ENCODE measurements at places on chromosomes 2 and 18. TPM values are rescaled to one million over a fixed set of nuclear protein-coding genes. Genes with fewer than 3 reads are reported as not detected.
A peak's percentile ranks its signal among the peaks of the same experiment; 100 is the strongest.

- DNase-seq, result no peak
Observed at GRCh38 chr2:100976061-100976460, 26.0 kb upstream of the RPL31 start.

DNA sequence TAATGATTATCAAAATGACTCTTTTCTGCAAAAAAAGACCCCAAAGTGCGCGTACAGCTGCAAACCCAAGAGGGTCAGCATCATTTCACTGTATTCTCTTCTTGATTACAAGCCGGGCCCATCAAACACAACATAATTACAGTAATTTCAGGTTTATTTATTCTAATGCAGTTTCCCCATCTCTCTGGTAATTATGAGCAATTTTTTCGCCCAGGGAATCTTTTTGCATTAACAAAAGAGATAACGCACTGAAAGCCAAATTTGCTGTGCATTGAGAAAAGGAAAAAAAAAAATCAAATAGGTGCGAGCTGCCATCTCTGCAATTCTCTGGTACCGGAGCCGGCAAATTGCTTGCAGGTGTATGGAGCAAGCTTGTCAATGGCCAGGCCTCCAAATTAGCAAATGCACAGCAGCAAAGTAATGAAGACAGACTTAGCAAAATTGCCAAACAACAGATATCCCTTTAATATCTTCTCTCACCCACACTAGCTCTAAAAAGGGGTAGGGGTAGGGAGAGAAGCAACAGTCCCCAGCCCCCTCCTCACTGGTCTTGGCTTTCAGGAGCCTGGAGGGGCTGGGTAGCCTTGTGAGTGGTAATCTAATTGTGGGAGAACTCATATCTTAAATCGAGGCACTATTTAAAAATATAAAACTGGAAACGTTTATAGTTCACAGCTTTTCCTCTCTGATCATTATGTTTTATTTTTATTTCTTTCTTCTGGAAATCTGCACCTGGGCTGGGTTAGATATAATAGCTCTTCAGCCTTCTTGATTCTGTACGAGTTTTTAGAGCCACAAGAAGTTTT is 6.7 kb downstream of the DLX1 start:
- peak; percentile 21 for DNase-seq

DNA sequence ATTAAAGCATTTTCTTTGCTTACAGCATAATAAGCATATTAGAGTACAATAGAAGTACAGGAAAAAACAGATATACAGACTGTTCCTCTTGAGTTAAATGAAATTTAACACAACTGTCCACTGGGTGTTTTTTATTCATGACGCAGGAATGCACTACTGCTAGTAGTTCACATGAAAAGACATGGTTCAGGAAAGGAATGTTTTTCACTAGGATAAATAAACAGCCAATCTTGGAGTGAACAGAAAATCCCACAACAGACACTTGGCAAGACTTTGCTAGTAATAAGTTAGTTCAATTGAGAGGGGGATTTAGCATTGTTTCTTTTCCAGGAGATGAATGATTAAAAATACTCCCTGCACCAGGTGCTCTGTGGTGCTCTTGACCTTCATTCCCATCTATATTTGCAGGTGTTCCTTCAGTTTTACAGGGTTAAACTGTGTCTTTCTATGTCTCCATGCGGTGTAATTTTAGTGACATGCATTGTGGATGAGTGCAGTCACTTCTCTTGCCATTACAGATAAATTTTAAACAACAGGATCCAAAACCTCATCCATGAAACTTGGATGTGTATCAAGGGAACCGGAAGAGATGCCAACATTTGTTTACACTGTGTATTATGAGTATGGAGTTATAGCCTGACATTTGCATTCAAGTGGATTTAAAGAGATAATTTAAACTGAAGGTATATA is 796.6 kb downstream of the DSC3 start:
- no peak for DNase-seq

GRCh38 chr2:136801661-136802060 is 36.3 kb downstream of the THSD7B start:
- DNase-seq, result no peak

GRCh38 chr2:238105506-238106338 is 5.6 kb downstream of the ESPNL start:
- DNase-seq, result peak; percentile 41

The TMEFF2 gene
- 0.09 TPM for total RNA-seq

The KIAA2012 gene
- total RNA-seq, result 0.62 TPM
